Brain (organoid and tissue), 16 donors: ENCODE measurements at places on chromosomes 7 and 10. TPM values are rescaled to one million over a fixed set of nuclear protein-coding genes. Genes with fewer than 3 reads are reported as not detected.

Gene PITX3
- not detected for polyA plus RNA-seq

Gene TRIM50
- polyA plus RNA-seq: 0.34 TPM

Gene CTTNBP2
- 3.2 TPM for polyA plus RNA-seq

Gene SLC35B4
- 5.0 TPM for polyA plus RNA-seq

Gene NPTX2
- polyA plus RNA-seq: 90.5 TPM

Gene ADCY1
- 25.1 TPM for polyA plus RNA-seq

Gene SCART1
- not detected for polyA plus RNA-seq
